Activated CD4-positive, alpha-beta T cell treated with anti-CD3 and anti-CD28 coated beads, Interleukin-2, amount 50 U/mL, for 16 hours (primary cell): ENCODE measurements at places on chromosomes 13 and 19.
A peak's percentile ranks its signal among the peaks of the same experiment; 100 is the strongest.

DNA sequence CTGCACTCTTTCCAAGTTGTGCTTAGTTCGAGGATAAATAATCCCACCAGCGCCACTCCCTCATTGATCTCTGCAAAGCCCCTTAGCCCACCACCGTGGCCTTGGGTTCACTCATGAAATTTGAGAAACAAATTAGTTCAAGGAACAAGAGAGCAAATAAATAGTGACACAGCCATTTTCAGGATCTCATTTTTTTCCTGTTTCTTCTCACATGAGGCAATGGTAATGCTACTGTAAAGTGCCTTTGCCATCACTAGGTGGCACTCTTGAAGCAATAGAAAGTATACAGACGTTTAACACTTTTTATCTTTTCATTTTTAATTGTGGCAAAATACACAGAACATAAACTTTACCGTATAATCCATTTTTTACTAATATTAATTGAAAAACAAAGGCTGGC lies 76.8 kb upstream of the ZNF835 start:
- DNase-seq = no peak

DNA sequence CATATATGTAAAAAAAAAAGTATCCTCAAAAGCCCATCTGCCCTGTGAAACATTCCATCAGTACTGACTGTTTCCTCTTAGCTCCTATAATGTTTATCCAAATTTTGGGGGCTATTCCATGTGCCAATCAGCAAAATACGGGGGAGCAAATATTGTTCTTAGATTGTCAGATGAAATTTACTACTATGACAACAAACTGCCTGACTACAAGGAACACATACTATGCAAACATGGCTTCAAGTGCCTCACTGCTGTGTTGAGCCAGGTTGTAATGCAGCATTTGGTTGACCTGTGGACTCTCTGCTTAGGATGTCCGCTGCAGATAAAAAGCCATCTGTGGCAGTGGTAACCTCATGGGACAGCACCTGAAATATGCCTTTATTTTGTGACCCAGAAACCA lies 98.2 kb upstream of the SCEL start:
- no peak for DNase-seq

DNA sequence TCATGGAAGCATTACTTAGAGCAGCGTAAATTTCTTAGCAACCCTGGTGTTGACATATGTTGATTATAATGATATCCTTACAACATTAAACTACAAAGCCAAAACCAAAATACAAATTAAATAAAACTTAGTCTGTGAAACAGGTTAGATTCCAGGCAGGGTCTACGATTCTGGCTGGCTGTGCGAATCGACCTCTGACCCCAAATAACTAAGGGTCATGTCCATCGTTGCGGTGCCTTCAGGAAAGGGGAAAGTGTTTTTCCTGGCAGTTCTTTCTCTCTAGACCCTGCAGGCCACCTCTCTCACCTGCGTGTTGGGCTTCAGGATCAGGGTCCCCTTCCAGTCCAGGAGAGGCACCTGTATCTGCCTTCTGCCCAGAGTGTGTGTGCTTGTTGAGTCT lies 66.2 kb downstream of the ATP11A start:
- DNase-seq = no peak

DNA sequence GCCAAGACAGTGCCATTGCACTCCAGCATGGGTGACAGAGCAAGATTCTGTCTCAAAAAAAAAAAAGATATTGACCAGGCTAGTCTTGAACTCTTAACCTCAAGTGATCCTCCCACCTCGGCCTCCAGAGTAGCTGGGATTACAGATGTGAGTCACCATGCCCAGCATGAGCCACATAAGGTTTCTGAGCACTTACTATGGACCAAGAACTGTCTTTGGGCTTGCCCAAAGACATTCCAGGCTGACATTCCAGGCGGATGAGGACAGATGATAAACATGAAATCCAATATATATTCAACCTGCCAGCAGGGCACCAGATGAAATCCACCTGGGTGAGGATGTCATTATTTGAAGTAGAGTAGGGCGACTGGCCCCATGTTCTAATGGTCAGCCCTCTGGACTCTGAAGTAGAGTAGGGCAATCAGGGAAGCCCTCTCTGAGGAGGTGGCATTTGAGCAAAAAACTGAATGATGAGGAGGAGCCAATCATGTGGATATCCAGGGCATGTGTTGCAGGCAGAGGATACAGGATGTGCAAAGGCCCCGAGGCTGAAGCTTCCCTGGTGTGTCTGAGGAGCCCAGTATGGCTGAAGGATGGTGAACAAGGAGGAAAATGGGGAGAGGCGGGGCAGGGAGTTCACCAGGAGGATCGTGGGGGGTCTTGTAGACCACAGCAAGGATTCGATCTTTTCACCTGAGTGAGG lies 4.0 kb downstream of the C19orf38 start:
- DNase-seq = no peak

- DNase-seq = no peak
Observed at GRCh38 chr19:2325281-2326046, 2.9 kb downstream of the LSM7 start.

DNA sequence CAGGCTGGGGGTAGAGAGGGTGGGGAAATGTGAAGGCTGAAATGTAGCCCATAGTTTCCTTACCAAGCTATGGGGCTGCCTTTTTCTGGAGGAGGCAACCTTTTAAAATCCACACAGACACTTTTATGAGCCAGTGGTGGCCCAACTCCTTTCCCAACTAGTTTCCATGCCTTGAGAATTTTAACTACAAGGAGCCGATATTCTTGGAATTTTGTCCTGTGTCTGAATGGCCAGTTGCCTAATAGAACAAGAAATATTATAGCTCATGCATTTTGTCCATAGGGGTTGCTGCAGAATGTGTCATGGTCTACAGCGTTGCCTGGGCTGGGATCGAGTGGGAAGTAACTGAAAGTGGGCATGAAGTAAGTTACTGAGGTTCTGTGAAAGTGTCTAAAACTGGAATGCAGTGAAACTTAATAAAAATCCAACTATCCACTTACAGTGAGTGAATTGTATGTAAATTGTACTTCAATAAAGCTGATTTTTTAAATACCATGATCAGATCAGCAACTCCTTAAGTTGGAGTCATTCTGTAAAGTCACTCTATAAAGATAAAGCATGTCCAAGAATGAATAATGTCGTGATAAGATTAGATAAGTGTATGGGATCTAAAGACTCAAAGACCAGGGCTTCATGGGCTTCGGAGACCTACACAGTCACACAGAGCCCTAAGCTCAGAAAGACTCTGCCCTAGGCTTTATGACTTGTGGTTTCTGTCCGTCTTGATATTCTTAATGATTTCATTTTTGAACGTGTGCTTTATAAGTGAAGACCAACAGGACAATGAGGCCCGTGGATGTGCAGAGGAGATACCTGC lies 122.6 kb upstream of the FNDC3A start:
- no peak for DNase-seq

DNA sequence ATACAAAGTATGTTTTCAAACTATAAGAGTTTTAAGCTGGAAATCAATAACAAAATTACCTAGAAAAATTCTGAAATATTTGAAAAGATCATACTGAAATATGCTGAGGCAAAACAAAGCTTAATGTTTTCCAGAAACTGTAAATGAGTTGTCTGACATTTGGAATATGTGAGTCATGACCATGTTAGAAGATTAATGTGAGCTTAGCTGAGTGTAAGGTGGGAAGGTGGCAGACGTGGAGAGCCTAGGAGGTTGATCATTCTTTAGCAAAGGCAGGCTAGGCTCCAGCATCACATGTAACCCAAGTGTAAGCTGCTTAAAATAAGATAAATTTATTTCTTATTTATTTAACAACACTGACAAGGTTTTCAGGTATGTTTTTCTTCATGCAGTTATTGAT lies 2086.1 kb upstream of the PCDH20 start:
- no peak for DNase-seq

DNA sequence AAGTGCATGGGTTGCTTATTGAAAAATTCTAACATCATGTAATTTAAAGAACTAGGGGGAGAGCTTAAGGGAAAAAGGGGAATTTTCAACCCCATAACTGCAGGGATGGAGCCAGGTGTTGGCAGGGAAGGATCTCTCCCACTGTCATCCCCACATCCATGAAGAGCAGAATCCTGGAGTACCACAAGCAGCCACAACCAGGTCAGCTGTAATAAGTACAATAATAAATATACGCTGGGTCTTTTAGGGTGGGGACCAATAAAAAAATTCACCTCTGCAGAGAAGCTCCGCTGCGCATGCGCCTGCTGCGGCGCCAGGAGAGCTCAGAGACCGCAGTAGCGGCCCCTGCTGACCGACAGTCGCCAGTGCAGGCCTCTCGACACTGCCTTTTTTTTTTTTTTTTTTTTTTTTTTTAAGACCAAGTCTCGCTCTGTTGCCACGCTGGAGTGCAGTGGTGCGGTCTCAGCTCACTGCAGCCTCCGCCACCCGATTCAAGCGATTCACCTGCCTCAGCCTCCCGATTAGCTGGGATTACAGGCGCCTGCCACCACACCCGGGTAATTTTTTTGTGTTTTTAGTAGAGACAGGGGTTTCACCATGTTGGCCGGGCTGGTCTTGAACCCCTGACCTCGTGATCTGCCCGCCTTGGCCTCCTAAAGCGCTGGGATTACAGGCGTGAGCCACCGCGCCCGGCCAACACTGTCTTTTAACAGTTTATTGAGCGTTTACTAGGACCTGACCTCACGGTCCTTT lies 2.5 kb upstream of the EEF2 start:
- DNase-seq = peak; percentile 92

GRCh38 chr13:77497350-77497749 lies 38.2 kb upstream of the SCEL start:
- no peak for DNase-seq

GRCh38 chr13:45695198-45695730 lies 6.9 kb upstream of the CBY2 start:
- DNase-seq = peak; percentile 87

DNA sequence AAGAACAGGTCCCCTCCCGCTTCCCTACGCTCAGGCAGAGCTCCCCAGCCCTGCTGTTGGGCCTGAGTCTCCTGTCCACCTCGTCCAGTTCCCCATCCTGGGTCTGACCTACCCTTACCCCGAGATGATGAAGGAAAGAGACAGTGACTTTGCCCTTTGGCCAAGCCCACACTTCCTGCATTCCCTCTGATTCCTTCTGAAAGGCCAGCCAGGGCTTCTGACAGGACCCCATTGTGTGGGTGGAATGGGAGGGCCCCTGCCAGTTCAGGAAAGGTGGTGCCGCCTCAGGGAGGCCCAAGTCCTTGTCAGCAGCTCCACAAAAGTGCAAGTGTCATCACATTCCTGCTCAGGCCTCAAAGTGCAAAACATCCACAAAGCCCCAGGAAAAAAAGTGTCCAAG lies 177.8 kb downstream of the PAN3 start:
- DNase-seq = no peak

DNA sequence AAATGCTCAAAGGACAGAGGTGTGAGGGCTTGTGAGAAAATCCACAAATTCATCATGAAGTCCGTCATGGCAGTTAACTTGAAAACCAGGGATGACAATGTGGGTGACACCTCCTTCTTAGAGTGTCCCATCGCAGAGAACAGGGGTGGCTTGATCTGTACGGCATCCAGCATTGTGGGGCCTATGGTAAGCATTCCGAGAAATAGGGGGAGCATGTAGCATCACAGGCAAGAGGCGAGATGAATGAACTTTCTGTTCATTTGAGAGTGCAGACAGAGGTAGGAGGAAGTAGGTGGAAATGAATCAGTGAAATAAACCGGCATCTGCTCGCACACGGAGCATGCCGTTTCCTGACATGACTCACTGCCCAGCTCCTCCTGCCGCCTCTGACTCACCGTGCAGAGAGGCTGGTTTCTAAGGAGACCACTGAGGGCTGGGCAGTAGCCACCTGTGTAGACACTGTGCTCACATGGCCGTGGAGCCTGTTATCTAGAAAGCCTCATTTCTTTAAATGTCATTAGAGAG lies 339.0 kb downstream of the RFC3 start:
- DNase-seq = peak; percentile 92

- DNase-seq = no peak
Observed at GRCh38 chr19:3825286-3825956, 39.2 kb upstream of the MATK start.

DNA sequence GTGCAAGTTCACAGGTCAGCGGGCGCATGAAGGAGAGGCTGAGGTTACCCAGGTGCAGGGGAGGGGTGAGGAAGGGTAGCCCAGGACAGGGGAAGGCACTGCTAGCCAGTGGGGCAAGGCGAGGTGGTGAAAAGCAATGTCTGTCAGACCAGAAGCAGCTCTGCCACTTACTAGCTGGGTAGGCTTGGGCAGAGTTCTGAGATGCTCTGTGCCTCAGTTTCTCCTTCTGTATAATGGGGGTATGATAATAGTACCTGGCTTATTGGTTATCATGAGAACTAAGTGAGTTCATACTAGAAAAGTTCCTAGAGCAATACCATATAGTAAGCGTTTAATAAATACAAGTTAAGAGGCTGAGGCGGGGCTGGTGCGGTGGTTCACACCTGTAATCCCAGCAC lies 14.3 kb upstream of the SCN1B start:
- DNase-seq = no peak

DNA sequence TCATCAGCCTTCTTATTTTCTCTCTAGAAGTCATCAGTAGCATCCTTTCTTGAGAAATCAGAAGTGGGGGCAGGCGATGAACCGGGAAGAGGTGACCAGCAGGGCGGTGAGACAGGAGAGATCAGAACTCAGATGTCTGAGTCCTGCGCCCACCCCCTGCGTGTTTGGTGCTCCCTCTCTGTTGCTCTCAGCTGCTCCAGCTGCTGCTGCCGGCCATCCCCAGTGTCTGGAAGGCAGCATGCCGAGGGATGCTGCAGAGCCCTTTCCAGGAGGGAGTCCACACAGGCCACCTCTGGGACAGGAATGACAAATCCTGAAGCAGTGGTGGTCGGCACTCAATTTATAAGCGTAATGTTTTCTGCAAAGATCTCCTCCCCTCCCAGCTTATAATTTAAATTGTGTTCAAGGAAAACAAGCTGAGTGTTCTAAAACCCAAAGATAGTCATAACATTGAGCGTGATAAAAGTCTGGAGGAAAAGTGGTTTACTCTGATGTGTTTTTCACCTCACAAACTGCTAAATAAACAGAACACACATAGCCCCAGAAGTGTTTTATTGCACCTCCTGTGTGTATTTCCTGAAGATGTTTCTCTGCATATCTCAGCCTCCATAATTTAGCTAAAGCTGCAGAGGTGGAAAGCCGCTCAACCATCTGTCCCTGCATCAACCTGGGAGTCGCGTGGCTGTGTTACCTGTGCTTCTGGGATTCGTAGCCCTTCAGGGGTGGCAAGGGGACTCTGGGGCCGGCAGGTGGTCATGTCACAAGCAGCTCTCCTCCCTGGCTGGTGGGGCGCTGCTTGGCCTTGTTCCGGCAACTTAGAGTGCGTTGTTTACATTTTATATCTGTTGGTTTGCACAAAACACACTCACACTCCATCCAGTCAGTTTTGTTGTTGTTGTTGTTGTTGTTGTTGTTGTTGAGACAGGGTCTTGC lies 191.2 kb downstream of the USP12 start:
- no peak for DNase-seq

- DNase-seq = no peak
Observed at GRCh38 chr13:61258185-61258584, 157.5 kb downstream of the PCDH20 start.

DNA sequence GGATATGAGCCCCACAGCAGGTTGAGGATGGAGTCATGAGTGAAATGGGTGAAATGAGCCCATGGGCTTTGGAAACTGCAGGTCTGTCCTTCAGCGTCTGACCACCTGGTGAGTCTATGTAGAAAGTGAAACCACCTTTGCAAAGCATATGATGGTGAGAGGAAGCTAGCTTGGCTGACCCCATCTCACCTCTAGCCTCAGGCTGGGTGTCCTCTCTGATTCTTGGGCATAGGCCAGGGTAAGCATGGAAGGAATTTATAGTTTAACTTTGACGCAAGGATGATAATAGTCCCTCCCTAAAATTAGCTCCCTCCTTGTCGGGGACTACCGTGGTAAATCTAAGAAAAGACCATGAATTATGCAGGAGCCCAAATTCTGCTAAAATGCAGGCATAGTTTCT lies 16.8 kb upstream of the PSG9 start:
- no peak for DNase-seq
